NCI-H2107 (cell line): ENCODE measurements at places on chromosomes 5 and 9.

GRCh38 chr9:2385746-2386145 lies 235.8 kb upstream of the VLDLR start:
- DNase-seq: no peak

- DNase-seq: no peak
These were observed 12.8 kb downstream of the MRPL36 start for GRCh38 chr5:1786621-1787471.

DNA sequence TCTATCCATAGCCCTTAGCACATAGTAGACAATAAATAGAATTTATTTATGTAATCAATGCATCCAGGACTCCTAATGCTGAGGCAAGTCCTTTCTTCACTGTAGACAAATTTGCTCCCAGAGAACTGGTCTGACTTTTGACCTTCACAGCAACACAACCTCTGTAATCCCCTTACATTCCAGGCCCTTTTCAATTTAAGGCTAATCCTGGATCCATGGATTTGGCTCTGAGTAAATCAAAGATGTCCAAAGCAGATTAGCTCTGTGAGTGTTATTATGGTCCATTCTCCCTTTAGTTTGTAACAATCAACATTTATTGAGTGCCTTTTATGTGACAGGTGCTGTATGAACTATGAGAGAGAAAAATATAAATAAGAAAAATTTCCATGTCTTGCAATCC lies 27.4 kb upstream of the TMC1 start:
- DNase-seq: no peak

DNA sequence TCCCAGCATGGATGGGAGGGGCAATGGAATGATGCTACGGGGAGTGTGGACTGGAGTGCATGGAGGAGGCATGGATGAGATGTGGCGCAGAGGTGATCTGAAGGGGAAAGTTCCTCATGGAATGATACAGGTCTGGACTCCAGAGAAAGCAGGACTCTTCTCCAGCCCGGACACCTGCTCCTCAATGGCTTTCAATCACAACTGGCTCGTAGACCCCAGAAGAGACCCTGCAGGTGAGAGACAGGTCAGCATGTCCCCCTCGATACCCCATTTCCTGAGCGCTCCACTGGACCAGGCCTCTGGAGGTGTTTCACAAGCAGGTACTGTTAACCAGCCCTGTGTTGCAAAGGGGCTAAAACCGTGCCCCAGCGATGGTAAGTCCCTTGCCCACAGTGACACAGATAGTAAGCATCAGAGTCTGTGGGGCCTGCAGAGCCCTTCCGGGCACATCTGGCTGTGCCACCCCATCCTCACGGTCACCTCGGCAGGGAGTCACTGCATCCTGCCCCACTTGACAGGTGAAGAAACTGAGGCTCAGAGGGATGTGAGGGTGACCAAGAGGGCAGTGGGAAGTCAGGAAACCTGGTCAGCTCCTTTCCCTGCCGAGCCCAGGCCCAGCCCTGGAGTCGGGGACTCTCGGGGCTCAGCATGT lies 5.5 kb upstream of the DPM2 start:
- DNase-seq: no peak

GRCh38 chr9:91782708-91783214 lies 167.3 kb downstream of the ROR2 start:
- DNase-seq: no peak

DNA sequence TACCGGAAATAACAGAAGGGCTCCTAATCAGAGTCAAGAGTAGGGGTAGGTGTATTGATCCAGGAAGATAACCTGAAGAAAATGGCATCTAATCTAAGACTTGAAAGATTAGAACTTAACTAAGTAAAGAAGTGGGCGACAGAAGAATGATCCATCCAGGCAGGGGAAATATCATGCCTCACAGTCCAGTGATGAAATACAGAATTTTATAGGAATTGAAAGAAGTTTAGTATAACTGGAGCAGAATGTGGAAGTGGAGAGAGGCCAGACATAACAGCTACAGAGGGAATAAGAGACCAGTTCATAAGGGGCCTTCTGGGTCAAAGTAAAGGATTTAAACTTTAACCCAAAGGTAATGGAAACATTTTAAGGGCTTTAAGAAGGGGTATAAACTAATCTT lies 42.2 kb downstream of the ERP44 start:
- no peak for DNase-seq

DNA sequence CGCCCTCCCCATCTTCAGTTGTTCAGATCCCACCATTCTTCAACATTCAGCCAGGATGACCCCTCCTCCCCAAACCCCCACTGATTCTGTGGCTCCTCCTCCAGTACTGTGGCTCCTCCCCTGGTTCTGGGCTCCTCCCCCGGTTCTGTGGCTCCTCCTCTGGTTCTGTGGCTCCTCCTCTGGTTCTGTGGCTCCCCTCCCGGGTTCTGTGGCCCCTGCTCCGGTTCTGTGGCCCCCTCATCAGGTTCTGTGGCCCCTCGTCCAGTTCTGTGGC lies 32.8 kb downstream of the C5orf15 start:
- DNase-seq: no peak
